CD4-positive, CD25-positive, alpha-beta regulatory T cell (primary cell): ENCODE measurements at places on chromosomes 5 and 9. TPM values are rescaled to one million over a fixed set of nuclear protein-coding genes. Genes with fewer than 3 reads are reported as not detected.

Gene CDC26
- 182 TPM for polyA plus RNA-seq

Gene TLR4
- not detected for polyA plus RNA-seq

- H3K4me1 ChIP-seq: peaks cover 14% of the 10 kb centered on the region
- H3K27me3 ChIP-seq: no peaks in the 10 kb centered on the region
- no peaks in the 10 kb centered on the region for H3K36me3 ChIP-seq
- no peak for DNase-seq
- no peak overlapping the region for H3K27ac ChIP-seq
Measured at GRCh38 chr9:754150-754931, 87.2 kb upstream of the DMRT1 start.

- DNase-seq: no peak
- H3K4me3 ChIP-seq: no peak overlapping the region
- H3K4me1 ChIP-seq: no peaks in the 10 kb centered on the region
Measured at GRCh38 chr5:122924203-122924602, 78.8 kb downstream of the SNX24 start.

GRCh38 chr9:110650261-110650660 is 18.3 kb upstream of the MUSK start:
- H3K4me3 ChIP-seq: no peak overlapping the region
- no peaks in the 10 kb centered on the region for H3K36me3 ChIP-seq
- DNase-seq: no peak

- no peaks in the 10 kb centered on the region for H3K27me3 ChIP-seq
- H3K36me3 ChIP-seq: no peaks in the 10 kb centered on the region
- no peaks in the 10 kb centered on the region for H3K4me1 ChIP-seq
Measured at GRCh38 chr5:63931836-63932235, 30.4 kb downstream of the HTR1A start.
